Activated naive CD8-positive, alpha-beta T cell treated with anti-CD3 and anti-CD28 coated beads, Interleukin-2, amount 10 ng/mL, durations not matched to agents 7 days and 5 days (primary cell): ENCODE measurements at places on chromosomes 2 and 18.

GRCh38 chr2:219961947-219962498 lies 334.6 kb downstream of the SLC4A3 start:
- no peaks in the 10 kb centered on the region for H3K4me1 ChIP-seq
- H3K27me3 ChIP-seq, result no peaks in the 10 kb centered on the region
- H3K4me3 ChIP-seq, result no peak overlapping the region

- DNase-seq, result peak; percentile 49
- no peaks in the 10 kb centered on the region for H3K27me3 ChIP-seq
- peak overlapping the region; percentile 92 for H3K27ac ChIP-seq
Observed at GRCh38 chr2:43196768-43197587, 29.4 kb downstream of the ZFP36L2 start.

DNA sequence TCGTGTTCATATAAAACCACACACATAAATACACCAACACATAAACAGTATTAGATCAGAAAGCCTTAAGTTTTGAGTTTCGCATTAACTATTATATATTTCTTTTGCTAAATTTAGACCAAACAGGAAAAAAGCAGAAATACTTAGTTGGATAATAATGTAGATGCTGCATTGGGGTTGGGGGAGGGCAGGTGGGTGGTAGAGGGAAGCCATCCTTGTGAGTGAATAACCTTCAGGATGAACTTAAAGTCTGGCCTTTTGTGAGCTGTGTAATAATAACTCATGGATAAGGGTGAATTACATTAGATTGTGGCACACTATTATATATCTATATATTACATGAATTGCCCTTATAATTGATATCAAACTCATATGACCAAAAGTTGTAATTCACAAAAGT lies 174.7 kb downstream of the WDR7 start:
- H3K4me1 ChIP-seq, result peaks cover 8% of the 10 kb centered on the region
- H3K36me3 ChIP-seq, result peaks cover 21% of the 10 kb centered on the region
- no peak for DNase-seq
- H3K27ac ChIP-seq, result no peak overlapping the region
- no peak overlapping the region for H3K4me3 ChIP-seq

DNA sequence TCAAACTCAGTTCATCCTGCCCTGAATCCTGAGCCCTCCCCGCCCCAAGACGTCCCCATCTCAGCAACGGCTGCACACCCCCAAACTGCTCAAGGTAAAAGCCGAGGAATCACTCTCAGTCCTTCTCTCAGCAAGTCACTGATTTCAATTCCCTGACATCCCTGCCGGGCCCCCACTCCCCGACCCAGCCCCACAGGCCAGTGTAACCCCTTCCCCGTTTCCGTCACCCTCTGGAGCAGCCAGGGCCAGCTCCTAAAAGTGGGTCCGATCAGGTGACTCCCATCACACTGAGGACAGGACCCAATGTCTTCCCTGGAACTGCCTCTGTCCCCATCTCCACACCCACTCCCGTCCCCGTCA lies 20.5 kb downstream of the SNORC start:
- H3K4me3 ChIP-seq, result no peak overlapping the region
- peaks cover 3% of the 10 kb centered on the region for H3K4me1 ChIP-seq
- DNase-seq, result peak; percentile 17

DNA sequence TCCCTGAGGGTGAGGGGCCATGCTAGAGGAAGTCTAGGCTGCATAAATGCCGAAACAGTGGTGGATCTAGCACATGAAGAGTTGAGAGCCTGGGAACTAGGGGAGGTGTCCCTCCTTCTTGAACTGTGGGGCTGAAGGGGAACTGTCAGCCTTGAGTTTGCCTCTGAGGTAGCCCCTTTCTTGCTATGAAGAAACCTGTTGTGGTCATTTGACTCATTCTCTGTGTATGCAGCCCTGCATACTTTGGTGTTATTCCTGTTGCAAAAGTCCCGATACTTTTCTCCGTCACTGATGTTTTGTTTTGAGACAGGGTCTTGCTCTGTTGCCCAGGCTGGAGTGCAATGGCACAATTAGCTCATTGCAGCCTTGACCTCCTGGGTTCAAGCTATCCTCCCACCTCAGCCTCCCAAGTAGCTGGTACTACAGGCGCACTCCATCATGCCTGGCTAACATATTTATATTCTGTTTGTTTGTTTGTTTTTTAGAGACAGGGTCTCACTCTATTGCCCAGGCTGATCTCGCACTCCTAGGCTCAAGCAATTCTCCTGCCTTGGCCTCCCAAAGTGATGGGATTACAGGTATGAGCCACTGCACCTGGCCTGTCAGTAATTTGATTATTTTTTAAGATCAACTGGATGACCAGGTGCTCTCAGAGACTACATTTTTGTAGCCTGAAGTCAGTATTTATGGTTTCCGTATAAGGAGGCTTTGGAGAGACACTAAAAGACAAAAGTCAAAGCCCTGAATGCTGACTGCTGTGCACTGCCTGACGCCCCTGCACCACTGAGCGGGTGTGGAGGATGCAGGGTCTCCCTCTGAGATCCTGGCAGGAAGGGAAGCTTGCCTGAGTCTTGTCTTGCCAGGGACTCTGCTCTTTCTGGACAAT lies 126.0 kb upstream of the MSH6 start:
- DNase-seq, result no peak
- no peak overlapping the region for H3K27ac ChIP-seq
- H3K4me3 ChIP-seq, result no peak overlapping the region
- H3K4me1 ChIP-seq, result no peaks in the 10 kb centered on the region
- H3K36me3 ChIP-seq, result no peaks in the 10 kb centered on the region

- peaks cover 1% of the 10 kb centered on the region for H3K4me1 ChIP-seq
- peaks cover 2% of the 10 kb centered on the region for H3K27me3 ChIP-seq
- H3K36me3 ChIP-seq, result no peaks in the 10 kb centered on the region
- no peak overlapping the region for H3K27ac ChIP-seq
Observed at GRCh38 chr2:158984604-158985135, 16.2 kb downstream of the TANC1 start.

DNA sequence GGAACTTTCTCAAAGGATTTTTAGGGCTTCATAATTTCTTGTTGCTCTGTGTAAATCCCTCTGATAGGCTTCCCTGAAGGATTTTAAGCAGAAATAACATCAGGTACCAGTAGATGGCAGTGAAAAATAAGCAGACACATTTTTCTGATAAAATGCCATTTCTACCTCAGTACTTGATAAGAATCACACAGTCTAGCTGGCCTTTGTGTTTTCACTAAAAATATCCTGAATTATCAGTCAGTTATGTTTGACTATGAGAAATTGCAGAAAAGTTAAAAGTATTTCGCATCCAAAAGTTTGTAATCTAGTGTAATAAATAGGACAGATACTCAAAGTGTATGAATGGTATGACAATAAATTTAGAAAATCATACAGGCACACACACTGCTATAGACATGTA lies 68.7 kb downstream of the DNAJC10 start:
- H3K4me3 ChIP-seq, result no peak overlapping the region
- DNase-seq, result no peak
- H3K36me3 ChIP-seq, result peaks cover 8% of the 10 kb centered on the region
- H3K4me1 ChIP-seq, result peaks cover 1% of the 10 kb centered on the region
- no peaks in the 10 kb centered on the region for H3K27me3 ChIP-seq

- no peak overlapping the region for H3K4me3 ChIP-seq
- no peaks in the 10 kb centered on the region for H3K36me3 ChIP-seq
- no peak overlapping the region for H3K27ac ChIP-seq
- H3K27me3 ChIP-seq, result peaks cover 15% of the 10 kb centered on the region
- no peaks in the 10 kb centered on the region for H3K4me1 ChIP-seq
Observed at GRCh38 chr2:18368008-18368407, 192.4 kb downstream of the RDH14 start.
